ENCODE measurements at places on chromosomes 2 and 18.

- no peak for DNase-seq
Measured at GRCh38 chr2:70111752-70112591, 24.7 kb downstream of the PCBP1 start.

- DNase-seq = no peak
Measured at GRCh38 chr2:240688553-240688919, 3.1 kb upstream of the AQP12A start.

- DNase-seq = no peak
Measured at GRCh38 chr2:205066081-205066480, 520.8 kb downstream of the PARD3B start.

GRCh38 chr2:23183733-23184132 is 201.2 kb upstream of the KLHL29 start:
- no peak for DNase-seq

DNA sequence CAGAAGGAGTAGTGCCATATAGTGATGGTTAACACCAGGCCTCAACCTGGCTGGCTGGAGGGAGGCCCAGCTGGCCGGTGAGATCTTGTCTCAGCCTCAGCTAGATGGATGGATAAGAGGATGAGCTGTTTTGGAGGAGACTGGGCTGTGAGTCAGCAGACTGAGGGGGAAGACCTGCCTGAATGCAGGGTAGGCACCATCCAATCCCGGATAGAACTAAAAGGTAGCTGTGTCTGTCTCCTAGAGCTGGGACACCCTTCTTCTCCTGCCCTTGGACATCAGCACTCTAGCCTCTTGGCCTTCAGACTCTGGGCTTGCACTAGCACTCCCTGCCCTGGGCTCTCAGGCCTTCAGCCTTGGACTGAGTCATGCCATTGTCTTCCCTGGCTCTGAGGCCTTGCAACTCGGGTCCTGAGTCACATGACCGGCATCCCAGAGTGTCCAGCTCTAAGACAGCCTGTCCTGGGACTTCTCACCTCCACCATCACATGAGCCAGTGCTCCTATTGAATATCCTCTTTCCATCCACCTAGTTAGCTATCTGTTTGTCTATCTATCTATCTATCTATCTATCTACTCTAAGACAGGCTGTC is 131.3 kb downstream of the TPO start:
- peak; percentile 55 for DNase-seq

- peak; percentile 40 for DNase-seq
Measured at GRCh38 chr2:229170916-229171315, 100.2 kb downstream of the PID1 start.

DNA sequence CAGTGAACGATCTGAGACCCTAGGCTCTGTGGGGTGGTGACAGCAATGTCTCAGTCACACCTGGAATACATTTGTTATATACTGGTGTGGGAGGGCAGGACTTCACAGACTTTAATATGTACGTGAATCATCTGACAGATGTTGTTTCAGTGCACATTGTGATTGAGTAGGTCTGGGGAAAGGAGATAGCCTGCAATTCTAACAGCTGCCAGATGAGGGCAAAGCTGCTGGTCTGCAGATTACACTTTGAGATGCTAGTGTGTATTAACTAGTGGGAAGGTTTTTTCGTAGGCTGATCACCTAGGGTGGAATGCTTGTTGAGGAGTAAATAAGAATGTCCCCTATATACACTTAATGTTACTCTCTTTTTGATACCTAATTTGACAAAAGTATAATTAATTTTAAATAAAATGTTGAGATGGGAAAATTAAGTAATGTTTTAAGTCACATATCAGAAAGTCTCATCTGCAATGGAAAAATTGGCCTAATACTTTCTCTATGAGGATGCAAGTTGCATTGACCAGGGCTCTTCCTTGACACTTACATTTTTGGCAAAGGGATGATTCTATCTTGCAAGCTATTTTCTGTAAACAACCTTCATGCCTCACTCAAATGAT is 496.9 kb upstream of the HNMT start:
- no peak for DNase-seq

GRCh38 chr2:171864357-171864985 is 29.6 kb downstream of the SLC25A12 start:
- no peak for DNase-seq

Measured in fibroblast of lung (primary cell).